DMS153 (cell line): ENCODE measurements at places on chromosomes 3 and 15.

DNA sequence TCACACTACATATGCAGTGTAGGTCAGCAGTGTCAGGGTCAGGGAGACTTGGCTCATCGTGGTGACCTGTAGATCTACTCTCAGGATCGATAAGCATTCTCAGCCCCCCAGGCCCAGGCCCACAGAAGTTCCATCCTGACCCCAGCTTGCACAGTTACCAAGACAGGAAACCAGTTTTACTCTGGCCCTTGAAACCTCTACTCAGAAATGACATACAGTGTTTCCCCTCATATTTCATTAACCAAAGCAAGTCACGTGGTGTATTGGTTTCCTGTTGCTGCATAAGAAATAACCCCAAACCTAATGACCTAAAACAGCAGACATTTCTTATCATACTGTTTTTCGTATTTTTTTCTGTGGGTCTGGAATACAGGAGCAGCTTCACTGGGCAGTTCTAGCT is 242.2 kb downstream of the SLCO3A1 start:
- DNase-seq, result no peak

DNA sequence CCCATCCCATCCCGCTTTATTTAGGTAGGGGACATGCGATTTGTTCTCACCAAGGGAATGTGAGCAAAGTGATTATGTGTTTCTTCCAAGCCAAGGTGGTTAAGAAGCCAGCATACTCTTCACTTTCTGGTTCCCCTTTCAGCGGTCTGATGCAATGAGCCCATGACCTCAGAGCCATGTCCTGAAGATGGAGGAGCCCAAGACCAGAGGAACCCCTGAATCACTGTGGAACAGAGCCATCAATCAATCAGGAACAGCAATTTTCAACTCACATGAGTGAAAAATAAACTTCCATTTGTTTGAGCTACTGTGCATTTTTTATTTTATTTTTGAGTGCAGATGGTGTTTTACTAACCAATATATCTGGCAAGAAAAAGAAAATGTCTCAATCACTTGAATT is 10.8 kb downstream of the THRB start:
- DNase-seq, result no peak

GRCh38 chr3:36907911-36908646 is 36.8 kb downstream of the TRANK1 start:
- DNase-seq, result no peak

DNA sequence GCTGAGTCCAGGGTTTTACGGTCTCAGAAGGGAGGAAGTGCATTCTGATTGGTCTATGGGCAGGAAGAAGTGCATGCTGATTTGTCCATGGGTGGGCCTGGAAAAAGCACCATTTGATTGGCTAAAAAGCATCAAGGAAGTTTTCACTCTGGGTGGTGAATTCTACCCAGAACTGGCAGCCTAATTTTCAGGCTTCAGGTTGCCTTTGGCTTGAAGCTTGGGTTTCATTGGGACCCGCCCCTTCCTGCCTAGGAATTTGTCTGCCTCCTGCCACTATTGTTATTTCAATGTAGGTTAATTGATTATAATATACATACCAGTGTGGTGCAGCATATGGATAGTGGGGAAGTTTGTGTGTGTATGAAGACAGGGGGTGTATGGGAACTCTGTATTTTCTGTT is 1355.9 kb downstream of the SI start:
- no peak for DNase-seq

DNA sequence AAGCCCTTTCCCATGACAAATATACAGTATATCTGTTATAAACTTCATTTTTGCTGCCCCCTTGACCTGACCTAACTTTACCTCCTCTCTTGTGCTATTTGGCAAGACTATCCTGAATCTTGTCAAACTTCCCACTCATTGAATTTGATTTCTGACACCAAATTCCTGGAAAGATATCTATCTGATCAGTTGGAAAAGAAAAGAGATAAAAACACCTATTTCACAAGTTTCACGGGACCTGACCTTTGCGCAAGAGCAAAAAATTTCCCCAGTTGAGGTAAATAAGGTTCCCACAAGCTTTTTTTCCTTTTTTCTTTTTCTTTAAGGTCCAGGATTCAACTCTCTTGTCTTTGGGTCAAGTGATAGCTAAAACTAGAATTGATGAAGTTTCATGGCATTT is 189.2 kb upstream of the LPP start:
- DNase-seq, result no peak

- peak; percentile 60 for DNase-seq
Measured at GRCh38 chr3:194023501-194024280, 112.3 kb upstream of the HES1 start.

- no peak for DNase-seq
Measured at GRCh38 chr15:63354821-63355650, 26.6 kb downstream of the CA12 start.

GRCh38 chr3:130539005-130539404 is 22.0 kb downstream of the COL6A6 start:
- DNase-seq, result no peak
